ENCODE measurements at places on chromosomes 3 and 15.

DNA sequence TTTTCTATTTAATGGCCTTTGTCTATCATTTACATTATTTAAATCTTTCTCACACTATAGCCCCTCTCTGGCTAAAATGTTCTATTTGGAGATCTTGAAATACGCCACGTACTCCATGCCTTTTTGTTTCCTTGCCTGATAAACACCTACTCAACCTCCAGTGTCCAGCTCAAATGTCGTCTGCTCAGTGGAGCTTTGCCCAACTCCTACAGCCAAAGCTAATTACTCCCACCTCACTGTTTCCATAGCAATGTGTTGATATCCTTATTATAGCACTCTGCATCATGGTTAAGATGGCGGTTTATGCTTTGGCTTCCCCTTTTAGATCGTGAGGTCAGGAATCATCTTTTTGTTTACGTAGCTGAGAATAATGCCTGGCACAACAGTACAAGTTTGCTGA, 55.9 kb downstream of the NGLY1 start:
- no peak for DNase-seq

GRCh38 chr3:131350506-131350905, 31.1 kb upstream of the NUDT16 start:
- DNase-seq: no peak

DNA sequence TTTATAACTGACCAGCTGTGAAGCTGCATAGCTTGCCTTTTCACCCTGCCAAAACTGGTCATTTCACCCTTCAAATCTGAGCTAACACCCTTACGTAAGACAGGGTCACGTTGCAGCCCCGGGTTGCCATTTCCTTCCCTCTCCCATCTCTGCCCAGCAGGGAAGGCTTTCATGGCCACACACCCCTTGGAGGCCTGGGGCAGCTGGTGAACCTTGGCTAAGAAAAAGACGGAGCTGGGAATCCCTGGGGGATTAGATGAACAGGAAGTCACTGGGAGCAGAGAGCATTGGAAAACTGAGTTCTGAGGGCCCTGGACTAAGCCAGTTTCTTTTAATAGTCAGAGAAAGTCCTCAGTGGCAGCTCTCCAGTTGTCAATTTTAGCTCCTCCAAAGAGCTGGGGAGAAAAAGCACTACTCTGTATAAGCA, 67.8 kb downstream of the TTC23 start:
- DNase-seq: no peak

GRCh38 chr15:37289109-37289765, 188.9 kb upstream of the MEIS2 start:
- no peak for DNase-seq

GRCh38 chr3:98376631-98377030, 13.8 kb upstream of the OR5K3 start:
- no peak for DNase-seq

DNA sequence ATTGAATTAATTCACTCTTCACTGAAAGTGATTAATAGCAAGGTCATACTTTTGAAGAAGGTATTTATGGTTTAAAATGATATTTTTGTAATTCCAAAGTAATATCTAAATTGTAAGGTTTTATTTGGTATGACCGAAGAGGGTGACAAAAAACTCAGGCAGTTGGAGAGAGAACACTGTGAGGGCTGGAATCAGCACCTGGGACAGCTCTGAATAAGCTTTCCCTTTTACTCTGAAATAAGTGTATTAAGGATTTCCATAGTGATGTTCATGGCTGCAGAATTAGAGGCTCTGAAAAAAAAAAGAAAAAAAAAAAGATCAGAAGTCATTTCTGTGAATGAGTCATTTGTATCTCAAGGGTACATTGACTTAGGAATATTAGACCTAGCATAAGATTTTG, 299.5 kb downstream of the IL5RA start:
- no peak for DNase-seq

GRCh38 chr15:89106200-89106599, 17.9 kb downstream of the ABHD2 start:
- DNase-seq: no peak

Data from GF-D8 (cell line).